Breast epithelium (tissue), 4 donors: ENCODE measurements at places on chromosomes 13 and 19. TPM values are rescaled to one million over a fixed set of nuclear protein-coding genes. Genes with fewer than 3 reads are reported as not detected.
A peak's percentile ranks its signal among the peaks of the same experiment; 100 is the strongest.

RDH8 gene
- total RNA-seq: not detected

C19orf38 gene
- total RNA-seq: 2.7 TPM

- no peaks in the 10 kb centered on the region for H3K27me3 ChIP-seq
- H3K4me1 ChIP-seq: no peaks in the 10 kb centered on the region
- H3K4me3 ChIP-seq: no peak overlapping the region
- H3K36me3 ChIP-seq: no peaks in the 10 kb centered on the region
- H3K27ac ChIP-seq: no peak overlapping the region
Measured at GRCh38 chr19:51637362-51637978, 7.3 kb upstream of the SIGLEC5 start.

DNA sequence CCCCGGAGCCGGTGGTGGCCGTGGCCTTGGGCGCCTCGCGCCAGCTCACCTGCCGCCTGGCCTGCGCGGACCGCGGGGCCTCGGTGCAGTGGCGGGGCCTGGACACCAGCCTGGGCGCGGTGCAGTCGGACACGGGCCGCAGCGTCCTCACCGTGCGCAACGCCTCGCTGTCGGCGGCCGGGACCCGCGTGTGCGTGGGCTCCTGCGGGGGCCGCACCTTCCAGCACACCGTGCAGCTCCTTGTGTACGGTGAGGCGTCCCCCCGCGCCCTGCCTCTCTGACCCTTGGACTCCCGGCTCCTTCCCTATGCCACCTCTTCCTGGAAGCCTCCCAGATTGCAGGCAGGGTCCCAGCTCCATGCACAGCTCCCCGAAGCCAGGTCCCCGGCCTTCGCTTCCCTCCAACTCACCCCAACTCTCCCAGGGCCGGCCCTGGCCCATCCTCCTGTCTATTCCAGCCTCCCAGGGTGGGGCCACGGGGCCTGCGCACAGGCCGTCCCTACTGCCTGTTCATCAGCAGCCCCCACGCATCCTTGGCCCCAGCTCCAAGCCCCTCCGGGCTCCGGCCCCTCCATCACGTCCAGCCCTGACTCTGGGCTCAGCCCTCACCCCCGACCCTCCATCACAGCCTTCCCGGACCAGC is 1.7 kb downstream of the MADCAM1 start:
- H3K27ac ChIP-seq: no peak overlapping the region
- peaks cover 35% of the 10 kb centered on the region for H3K27me3 ChIP-seq
- no peak for DNase-seq

DNA sequence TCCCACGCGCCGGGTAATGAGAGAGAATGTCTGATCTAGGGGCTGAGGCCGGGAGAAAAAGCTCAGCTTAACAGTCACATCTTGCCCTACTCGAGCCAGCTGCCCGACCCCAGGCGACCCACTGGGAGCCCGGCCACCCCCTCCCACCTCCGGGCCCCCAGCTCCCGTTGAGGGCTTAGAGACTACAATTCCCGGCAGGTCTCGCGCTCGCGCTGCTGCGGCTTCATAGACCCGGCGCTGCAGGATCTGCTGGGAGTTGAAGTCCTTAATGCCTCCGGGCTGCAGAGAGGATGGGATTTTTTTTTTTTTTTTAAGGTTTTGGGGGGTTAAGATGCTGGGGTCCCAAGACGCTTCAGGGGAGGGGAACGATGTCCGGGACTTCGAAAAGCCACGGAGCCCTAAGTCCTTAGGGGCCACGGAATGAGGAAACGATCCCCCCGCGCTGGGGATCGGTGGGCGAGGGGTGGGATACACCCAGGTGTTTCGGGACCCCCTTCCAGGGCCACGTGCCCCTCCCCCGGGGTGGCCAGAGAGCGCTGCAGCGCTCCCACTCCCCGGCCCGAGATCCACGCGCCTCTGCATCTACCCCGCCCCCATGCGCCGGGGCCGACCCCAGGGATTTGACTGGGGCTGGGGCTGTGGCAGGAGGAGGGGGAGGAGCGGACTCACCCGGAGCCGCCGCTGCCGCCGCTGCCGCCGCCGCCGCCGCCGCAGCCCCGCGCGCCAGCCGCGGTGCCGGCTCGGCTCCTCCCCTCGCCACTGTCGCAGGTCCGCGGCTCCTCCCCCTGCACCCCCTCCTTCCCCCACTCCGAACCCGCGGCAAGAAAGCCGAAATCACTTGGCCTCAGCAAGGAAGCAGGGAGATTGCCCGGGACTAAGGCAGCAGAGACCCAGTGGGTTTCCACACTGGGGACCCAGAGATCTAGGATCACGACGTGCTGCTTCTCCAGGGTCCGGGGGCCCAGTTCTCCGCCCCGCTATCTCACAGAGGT is at the start of gene SYT3:
TSS of gene SYT3 (minus strand) at position 761 of the 992 bp plus-strand sequence. CDS start 2,470 bp downstream, outside the sequence.
- H3K4me3 ChIP-seq: peak within 1 kb of the TSS; percentile 66
- no peak for DNase-seq
- no peak within 1 kb of the TSS for H3K27ac ChIP-seq
- peaks cover 46% of the 10 kb centered on the region for H3K27me3 ChIP-seq

GRCh38 chr13:113860051-113860664 is 3.7 kb downstream of the GAS6 start:
- no peaks in the 10 kb centered on the region for H3K36me3 ChIP-seq
- H3K4me1 ChIP-seq: no peaks in the 10 kb centered on the region
- no peaks in the 10 kb centered on the region for H3K27me3 ChIP-seq
- peak; percentile 15 for DNase-seq
- H3K27ac ChIP-seq: no peak overlapping the region

MISP gene
- 2.5 TPM for total RNA-seq

DNA sequence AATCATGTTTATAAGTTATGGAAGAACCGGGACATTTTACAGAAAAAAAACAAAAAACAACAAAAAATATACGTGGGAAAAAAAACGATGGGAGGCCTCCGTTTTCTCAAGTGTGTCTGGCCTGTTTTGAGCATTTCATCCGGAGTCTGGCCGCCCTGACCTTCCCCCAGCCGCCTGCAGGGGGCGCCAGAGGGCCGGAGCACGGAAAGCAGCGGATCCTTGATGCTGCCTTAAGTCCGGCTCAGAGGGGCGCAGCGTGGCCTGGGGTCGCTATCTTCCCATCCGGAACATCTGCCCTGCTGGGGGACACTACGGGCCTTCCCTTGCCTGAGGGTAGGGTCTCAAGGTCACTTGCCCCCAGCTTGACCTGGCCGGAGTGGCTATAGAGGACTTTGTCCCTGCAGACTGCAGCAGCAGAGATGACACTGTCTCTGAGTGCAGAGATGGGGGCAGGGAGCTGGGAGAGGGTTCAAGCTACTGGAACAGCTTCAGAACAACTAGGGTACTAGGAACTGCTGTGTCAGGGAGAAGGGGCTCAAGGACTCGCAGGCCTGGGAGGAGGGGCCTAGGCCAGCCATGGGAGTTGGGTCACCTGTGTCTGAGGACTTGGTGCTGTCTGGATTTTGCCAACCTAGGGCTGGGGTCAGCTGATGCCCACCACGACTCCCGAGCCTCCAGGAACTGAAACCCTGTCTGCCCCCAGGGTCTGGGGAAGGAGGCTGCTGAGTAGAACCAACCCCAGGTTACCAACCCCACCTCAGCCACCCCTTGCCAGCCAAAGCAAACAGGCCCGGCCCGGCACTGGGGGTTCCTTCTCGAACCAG is 1.8 kb upstream of the APOE start:
- no peak overlapping the region for H3K4me3 ChIP-seq
- no peaks in the 10 kb centered on the region for H3K27me3 ChIP-seq
- no peak overlapping the region for H3K27ac ChIP-seq
- H3K36me3 ChIP-seq: no peaks in the 10 kb centered on the region
- no peaks in the 10 kb centered on the region for H3K4me1 ChIP-seq

DNA sequence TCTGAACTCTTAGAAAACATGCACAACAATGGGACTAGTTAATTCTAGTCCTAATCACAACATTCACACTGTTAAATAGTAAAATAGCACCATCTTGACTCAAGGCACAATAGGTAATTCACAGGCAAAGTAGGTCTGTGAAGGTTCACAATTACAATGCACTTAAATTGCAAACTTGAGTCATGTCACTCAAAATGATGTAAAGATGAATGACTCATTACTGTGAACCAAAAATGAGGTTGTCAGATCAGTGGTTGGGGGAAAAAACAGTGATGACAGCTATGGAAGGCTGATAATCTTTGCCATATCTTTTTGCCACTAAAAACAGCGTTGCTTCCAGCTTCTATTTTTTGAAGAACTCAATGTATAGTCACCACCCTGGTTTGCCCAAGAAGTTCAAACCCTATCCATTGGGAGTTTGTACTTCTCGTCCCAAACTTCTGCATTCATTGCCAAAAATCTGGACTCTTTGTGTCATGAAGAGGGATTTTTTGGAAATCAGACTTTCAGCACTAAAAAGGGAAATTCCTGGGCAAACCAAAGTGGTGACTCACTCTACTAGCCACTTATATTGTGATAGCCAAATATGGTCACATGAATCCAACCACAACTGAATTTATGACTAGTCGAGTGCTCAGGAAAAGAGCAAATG is 200.9 kb upstream of the TMTC4 start:
- H3K36me3 ChIP-seq: no peaks in the 10 kb centered on the region
- H3K4me1 ChIP-seq: no peaks in the 10 kb centered on the region
- H3K27ac ChIP-seq: no peak overlapping the region
- no peaks in the 10 kb centered on the region for H3K27me3 ChIP-seq
